Cerebellar cortex (tissue), 1 donor: ENCODE measurements at places on chromosomes 1 and 21.

DNA sequence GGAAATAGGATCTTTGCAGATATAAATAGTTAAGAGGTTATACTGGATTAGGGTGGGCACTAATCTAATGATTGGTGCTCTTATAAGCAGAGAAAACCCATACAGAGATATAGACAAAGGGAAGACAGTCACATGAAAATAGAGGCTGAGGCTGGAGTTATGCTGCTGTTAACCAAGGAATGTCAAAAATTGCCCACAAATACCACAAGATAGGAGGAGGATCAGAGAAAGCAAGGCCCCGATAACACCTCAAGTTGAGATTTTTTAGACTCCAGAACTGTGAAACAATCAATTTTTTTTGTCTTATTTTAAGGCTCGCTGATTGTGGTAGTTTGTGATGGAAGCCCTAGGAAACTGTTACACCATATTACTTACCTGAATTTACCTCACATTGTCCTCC is 513.2 kb downstream of the COL11A1 start:
- no peak for DNase-seq

GRCh38 chr1:163072658-163073057 is 3.5 kb downstream of the RGS4 start:
- no peak for DNase-seq

GRCh38 chr1:210696709-210697108 is 368.0 kb downstream of the HHAT start:
- no peak for DNase-seq

- no peak for DNase-seq
Observed at GRCh38 chr1:44524655-44525500, 119.8 kb downstream of the RNF220 start.

DNA sequence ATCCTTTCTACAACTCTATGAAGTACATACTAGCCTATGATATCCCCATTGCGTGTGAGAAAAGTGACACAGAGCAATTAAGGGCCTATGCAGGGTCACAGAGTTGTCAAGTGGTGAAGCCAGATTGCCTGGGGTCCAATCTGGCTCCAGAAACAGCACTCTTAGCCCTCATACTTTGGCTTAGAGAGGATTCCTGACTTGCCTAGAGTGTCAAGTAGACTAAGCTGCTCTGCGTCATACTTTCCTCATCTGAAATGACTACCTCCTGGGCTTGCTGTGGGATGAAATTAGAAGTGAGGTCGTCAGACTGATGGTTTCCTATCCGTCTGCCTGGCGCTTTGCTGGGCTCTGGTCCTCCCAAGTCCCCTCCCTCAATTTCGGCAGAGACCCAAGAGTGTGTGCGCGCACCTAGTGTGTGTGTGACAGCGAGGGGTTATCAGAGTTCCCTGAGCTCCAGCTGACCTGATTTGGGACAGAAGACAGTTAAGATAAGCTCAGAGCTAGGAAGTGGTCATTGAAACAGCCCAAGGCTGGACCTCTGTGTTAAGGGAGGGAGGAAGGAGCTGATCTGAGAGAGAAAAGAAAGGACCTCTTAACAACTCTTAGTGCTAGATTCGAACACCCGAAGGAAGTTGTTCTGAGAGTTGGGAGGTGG is 5.4 kb upstream of the NUAK2 start:
- DNase-seq = no peak

DNA sequence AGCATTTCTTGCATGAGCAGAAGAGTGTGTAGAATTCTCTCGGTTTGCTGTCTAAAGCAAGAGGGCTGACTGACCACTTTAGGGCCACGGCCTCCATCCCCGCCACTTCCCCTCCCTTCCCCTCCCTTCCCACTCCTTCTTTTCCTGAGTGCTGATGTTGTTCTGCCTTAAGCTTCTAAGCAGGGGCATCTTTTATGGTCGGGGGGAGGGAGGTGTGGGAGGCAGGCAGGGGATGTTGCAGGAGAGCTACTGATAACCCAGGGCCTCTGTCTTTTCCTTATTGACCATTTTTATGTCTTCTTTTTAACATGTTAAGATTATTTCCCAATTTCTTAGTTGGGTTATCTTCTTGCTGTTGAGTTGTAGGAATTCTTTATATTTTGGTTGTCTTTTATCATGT is 15.1 kb downstream of the USP25 start:
- no peak for DNase-seq

DNA sequence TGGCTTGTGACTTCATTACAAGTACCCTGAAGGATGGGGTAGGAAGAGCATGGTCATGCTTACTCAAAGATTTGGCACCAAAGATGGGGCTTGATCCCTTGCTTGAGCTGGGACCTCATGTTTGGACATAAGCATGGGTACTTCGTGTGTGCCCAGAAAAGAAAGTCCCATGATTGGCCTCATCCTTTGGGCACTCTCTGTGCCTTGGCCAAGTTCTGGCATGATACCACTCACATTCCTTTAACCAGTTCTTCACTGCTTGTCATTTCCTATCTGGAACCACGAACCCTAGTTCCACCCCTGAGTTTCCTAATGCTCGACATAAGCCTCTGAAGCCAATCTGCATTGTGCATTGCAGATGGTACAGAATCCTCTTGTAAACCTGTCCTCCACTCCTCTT is 107.0 kb downstream of the NAV1 start:
- no peak for DNase-seq

GRCh38 chr1:151944857-151945575 is 35.7 kb upstream of the THEM4 start:
- DNase-seq = no peak

DNA sequence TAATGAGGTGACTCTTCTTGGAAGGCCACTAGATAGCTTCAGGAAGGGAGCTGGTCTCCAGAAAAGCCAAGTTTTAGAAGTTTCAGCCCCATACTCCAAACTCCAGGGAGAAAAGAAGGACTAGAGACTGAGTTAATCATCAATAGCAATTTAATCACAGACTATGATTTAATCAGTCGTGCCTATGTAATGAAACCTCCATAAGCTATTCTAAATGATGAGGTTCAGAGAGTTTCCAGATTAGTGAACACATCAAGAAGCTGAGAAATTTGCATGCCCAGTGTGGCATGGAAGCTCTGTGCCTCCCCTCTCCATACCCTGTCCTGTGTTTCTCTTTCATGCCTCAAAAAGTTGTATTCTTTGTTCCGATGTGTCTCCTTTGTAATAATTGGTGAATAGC is 49.2 kb upstream of the CCDC190 start:
- no peak for DNase-seq

- no peak for DNase-seq
Observed at GRCh38 chr1:173821680-173822079, 2.8 kb upstream of the DARS2 start.

- no peak for DNase-seq
Observed at GRCh38 chr1:37479255-37480124, 5.1 kb downstream of the ZC3H12A start.

GRCh38 chr1:203325026-203325417 is 19.7 kb downstream of the BTG2 start:
- DNase-seq = no peak

GRCh38 chr1:65772607-65773006 is 20.1 kb upstream of the PDE4B start:
- no peak for DNase-seq

DNA sequence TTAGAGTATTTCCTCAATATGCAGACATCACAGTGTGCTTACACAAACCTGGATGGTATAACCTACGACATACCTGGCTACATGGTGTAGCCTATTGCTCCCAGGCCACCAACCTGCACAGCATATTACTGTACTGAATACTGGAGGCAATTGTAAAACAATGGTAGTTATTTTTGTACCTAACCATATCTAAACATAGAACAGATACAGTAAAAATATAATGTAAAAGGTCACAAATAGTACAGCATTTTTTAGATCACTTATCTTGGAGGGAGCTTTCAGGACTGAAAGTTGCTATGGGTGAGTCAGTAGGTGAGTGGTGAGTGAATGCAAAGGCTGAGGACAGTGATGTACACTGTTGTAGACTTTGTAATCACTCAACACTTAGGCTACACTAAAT is 492.3 kb downstream of the MRPL39 start:
- no peak for DNase-seq

DNA sequence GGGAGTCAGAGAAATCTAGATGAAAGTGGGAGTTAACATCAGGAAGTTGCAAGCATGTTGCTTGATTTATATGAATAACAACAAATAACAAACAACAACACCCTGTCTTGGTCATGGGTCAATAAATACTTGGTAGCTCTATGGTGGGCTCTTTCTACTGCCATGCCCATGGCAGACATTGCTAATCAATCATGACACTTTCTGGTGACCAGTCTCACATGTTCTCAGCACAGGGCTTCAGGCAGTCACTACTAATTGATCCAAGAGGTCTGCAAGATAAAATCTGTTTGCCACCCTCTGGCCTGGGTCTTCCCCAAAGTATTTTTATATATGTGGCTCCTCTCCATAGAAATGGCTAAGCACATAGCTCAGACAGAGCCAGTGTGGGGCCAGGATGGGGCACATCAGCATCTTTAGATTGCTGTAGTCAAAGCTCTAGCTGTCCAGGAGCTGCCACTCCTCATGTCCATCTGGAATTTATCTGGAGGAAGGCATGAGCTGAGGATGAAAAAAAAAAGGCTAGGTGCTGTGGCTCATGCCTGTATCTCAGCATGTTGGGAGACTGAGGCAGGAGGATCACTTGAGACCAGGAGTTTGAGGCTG is 51.2 kb downstream of the STUM start:
- DNase-seq = no peak
